T-helper 1 cell (primary cell): ENCODE measurements at places on chromosomes 12 and 14.

DNA sequence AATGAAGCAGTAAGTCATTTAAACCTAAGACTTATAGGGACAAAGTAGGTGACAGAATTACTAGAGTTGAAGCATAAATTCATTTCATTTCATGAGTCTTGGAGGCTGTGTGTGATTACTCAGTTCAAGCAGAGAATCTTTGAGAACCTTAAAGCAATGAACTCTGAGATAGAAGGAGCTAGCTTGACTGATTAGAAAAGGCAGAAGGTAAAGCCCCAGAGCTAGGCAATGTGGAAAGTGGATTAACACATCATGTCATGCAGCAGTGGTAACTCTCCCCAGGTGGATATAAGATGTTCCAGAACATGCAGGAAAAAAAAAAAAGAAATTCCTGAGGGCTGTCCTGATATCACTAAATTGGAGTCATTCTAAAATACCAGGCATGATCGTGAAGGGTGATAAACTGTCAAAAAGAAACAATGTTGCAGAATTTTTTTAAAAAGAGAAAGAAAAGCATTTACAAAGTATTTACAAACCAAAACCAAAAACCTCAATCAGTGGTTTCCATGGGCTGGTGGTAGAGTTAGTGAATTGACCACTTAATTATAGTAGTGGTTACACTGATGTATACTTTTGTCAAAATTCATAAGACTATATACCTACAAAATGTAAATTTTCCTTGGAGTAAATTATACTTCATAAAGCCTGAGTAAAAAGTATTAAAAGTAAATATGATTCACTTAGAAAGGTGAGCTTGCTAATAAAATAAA, 12.7 kb upstream of the SLC16A7 start:
- no peak for DNase-seq

DNA sequence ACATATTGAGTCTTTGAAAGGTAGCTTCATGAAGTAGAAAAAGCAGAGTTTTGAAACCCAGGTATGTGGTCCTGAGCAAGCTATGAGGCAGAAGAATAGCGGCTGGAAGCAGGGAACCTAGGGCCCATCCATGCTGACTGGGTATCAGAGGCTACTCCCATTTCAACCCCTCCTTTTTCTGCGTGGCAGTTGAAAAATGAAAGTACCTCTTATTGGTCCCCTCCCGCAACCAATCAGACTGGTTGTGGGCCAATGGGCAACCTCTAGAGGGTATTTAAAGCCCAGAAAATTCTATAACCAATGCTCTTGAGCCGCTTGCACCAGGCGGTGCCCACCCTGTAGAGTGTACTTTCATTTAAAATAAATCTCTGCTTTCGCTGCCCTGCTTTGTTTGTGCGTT, 1.6 kb upstream of the SNRPF start:
- DNase-seq = no peak

- DNase-seq = no peak
These were observed 28.9 kb upstream of the GARIN6 start for GRCh38 chr12:99618657-99619056.

DNA sequence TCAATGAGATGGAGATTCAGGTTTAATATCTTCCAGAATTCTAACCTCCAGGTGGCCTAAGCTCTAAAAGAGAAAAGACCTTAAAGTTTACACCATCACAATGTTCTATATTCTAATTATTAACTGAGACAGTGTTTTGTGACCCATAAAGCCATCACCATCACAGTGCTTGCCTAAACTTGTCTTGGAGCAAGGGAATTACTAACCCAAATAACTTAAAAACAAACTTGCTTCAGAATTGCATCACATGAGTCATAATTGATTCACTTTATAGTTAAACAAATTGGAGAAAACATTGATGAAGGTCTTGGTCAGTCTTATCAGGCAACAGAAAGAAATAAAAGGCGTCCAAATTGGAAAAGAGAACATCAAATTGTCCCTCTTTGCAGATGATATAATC, 54.5 kb upstream of the ALG10 start:
- DNase-seq = no peak

GRCh38 chr12:74412606-74413230, 124.9 kb upstream of the ATXN7L3B start:
- no peak for DNase-seq

DNA sequence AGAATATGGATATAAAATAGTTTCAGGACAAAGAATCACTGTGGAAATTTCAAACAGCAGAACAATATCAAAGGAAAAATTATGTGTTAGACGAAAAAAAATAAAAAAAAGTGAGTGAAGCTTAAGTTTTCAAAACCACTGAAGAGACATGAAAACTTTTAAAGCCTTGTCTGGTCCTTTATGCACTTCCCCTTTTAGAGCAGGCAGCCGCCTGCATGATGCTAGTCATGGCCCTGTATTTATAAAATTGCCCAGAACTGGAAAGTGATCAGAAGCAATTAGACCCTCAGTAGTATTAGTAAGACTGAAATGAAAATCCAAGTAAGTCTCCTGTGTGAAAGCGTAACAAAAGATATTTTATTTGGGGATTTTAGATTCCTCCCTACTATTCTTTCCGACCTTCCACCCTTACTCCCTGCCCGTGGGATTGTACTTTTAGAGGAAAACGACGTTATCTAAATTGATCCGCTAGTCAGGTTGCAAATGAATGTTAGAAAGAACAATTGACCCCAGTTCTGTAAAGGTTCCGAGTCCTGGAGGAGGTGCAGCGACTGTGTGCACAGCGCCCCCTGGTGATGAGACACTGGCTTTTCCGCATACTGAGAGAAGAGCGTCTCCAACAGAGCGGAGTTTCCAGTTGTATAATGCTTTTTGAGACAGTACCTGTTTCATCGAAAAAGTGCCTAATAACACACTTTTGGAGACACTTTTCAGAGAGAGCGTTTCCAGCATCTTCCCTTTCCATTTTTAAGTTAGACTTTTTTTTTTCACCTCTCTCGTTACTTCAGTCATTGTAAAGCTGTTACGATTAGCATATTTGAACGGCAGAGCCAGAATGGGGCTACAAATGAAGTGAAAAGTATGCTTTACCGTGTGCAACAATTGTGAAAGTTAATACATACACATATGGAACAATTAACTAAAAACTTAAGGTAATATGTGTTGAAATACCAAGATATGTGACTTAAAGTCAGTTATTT, 12.4 kb downstream of the MGST1 start:
- no peak for DNase-seq

DNA sequence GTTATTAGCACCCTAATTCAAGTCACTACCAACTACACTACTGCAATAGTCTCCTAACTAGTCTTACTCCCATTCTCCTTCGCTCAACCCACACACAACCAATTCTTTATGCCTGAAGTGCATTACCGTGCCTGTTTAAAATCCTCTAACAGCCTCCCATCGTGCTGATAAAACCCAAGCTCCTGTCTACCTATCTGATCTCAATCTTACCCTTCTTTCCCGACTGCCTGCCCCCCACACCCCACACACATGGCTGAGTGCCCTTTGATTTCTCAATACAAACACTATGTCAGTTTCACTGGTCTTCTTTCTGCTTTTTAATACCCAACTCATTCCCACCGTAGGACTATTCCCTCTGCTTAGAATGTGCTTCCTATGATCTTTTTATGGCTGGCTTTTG, 59.9 kb downstream of the SPPL3 start:
- no peak for DNase-seq

GRCh38 chr12:115385141-115385540, 701.2 kb upstream of the TBX3 start:
- DNase-seq = no peak

GRCh38 chr12:132263451-132264049, 65.8 kb downstream of the GALNT9 start:
- no peak for DNase-seq

DNA sequence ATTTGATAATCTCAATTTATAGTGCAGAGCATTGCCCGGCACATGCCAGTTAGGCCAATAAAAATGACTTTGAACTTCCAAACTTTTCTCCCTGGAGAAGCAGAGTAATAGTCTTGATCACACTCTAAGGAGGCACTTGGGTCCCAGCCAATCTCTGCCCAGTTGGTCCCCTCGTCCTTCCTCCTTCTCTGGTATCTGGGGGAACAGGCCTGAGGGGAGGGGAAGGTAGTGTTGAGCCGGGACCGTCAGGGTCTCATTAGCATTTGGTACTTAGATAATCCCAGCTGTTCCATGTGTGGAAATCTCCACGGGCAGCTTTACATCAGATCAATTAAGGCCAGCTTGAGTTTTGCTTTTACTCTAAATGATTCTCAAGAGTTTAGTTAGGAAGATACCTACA, 70.1 kb downstream of the ZNF641 start:
- no peak for DNase-seq

GRCh38 chr12:4441355-4442335, 4.0 kb downstream of the FGF6 start:
- DNase-seq = no peak

DNA sequence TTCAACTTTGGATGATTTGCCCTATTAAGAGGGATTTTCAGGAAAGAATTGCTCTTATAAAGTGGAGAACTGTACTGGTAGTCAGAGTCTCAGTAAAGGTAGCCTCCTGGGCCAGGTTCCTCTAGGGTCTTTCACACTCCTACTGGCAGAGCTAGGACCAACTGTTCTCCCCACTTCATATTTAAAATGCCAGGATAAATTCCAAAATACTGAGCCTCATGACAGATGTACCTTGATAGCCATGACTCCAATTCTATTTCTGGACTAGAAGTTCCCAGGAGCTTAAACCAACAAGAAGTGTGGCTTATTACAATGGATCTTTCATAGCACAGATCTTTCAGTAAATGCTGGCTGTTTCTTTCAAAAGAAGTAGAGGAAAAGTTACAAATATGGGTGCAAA, 126.5 kb downstream of the C12orf75 start:
- no peak for DNase-seq

GRCh38 chr14:63598807-63599206, 42.9 kb downstream of the WDR89 start:
- DNase-seq = no peak

DNA sequence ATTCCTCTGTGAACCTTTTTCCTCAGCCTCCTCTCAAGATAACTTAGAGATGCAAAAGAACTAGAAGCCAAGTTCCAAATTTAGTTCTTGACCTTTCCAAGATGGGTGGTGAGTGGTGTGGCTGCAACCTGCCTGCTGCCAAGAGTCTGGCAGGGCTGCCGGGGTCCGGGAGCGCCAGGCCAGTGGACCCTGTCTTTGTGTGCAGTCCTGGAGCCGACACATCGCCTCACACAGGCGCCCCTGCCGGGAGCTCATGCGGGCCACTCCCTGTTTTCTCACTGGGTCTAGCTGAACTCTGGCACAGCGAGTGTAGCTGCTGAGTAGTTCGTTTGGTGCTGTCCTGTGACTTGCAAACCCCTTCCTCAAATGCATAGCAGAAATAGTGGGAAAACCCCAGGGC, 84.9 kb downstream of the CACNA1C start:
- no peak for DNase-seq

- DNase-seq = no peak
These were observed 1.9 kb downstream of the SHMT2 start for GRCh38 chr12:57231276-57232021.

- DNase-seq = no peak
These were observed 258.9 kb downstream of the VRK1 start for GRCh38 chr14:97056086-97056485.

DNA sequence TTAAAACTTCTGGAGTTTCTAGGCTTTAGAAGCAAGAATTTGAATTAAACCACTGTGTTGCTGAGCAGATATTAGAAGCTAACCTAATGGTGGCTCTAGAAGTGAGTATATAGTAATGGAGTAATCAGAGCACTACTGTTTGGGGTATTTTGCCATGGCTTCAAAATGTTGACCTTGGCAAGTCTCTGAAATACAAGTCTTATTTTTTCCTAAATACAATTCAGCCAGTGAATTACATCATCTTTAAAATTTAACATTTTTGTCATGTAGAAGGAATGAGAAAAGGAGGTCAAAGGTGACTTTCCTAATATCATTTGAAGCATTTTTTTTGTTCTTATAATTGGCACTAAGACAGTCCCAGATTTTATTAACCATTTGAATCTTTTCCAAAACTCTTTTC, 25.2 kb downstream of the PMCH start:
- DNase-seq = no peak

DNA sequence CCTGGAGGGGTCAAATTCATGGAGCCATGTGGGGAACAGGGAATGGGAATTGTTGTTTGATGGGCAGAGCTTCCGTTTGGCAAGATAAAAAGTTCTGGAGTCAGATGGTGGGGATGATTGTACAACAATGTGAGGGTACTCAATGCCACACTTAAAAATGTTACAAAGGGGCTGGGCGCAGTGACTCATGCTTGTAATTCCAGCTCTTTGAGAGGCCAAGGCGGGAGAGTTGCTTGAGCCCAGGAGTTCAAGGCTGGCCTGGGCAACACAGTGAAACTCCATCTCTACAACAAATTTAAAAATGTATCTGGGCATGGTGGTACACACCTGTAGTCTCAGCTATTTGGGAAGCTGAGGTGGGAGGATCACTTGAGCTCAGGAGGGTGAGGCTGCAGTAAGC, 66.0 kb upstream of the DIO3 start:
- DNase-seq = no peak

- DNase-seq = no peak
These were observed 20.1 kb downstream of the KLRK1 start for GRCh38 chr12:10369557-10370415.

GRCh38 chr12:25126101-25126500, 68.9 kb downstream of the DNAI7 start:
- DNase-seq = no peak

- DNase-seq = no peak
These were observed 153.7 kb downstream of the AACS start for GRCh38 chr12:125218952-125219351.

DNA sequence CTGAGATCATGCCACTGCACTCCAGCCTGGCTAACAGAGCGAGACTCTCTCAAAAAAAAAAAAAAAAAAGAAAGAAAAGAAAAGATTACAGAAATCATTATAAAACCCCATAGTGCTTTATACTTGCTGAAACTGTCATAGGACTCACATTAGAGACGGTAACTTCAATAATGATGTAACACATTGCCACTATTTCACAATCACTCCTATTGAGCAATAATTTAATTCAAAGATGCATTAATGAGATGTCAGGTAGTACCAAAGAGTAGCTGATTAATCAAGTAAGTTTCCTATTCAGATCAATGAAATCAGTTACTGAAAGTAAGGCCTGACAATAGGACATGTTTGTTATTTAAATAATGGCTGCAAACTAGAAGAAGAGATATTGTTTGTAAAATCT, 751.5 kb upstream of the ALG10B start:
- DNase-seq = no peak

- no peak for DNase-seq
These were observed 46.9 kb downstream of the ACTN1 start for GRCh38 chr14:68932231-68932630.

DNA sequence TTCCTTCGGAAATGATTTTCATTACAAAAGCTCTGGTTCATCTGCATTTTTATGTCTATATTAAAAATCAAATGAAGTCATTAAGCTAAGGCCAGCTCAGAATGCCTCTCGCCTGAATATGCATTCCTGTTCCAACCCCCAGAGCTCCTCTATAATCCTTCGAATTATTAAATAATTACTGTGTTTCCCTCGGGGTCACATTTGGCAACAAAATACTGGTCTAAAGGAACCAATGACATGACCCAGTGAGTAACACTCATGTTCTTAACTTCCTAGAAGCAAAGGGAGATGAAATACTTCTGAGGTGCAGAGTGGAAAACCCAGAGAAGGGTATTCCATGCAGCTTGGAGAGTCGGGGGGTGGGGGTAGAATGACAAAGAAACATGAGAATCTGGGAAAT, 68.3 kb downstream of the FOXN3 start:
- DNase-seq = no peak

GRCh38 chr14:65961004-65961403, 525.2 kb upstream of the CCDC196 start:
- peak; percentile 45 for DNase-seq
